ENCODE measurements at places on chromosomes 7 and 10.

- peak; percentile 24 for DNase-seq
These were observed 70.9 kb downstream of the WIPF3 start for GRCh38 chr7:29877196-29877595.

DNA sequence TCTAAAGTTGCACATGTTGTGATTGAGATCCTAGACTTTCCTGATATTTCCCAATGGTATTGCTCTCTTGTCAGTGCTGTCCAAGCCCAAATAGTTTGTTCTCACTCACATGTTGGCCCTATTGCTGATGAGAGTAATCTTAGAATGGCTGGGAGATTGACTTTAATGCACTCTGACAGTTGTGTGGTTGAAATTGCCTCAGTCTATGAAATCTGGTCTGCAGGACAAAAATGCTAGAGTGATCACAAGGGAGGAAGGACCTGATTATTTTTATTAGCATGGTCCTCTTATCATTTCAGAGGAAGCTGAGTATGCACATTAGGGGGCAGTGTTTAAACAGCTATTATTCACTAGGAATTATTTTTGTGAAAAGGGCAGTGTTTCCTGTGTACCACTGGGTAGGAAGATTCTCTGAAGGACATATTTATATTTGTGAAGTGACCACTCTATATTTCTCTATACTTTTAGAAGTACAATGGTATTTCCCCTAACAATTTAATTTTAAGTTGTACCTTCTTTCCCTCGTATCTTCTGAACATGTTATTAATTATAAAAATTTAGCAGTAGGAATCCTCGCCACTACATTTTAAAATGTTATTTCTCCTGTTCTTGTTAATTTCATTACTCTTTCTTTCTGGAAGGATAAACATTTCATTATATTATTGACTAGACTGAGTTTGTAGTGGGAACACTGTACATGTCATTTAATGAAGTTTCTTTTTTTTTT, 64.4 kb downstream of the SUGCT start:
- no peak for DNase-seq

- DNase-seq, result no peak
These were observed 37.6 kb downstream of the ENTPD1 start for GRCh38 chr10:95793401-95794045.

- no peak for DNase-seq
These were observed 32.5 kb downstream of the NUB1 start for GRCh38 chr7:151374139-151374538.

- DNase-seq, result no peak
These were observed 122.4 kb downstream of the MAPK8 start for GRCh38 chr10:48428896-48429295.

GRCh38 chr7:130966246-130967009, 232.4 kb upstream of the KLF14 start:
- no peak for DNase-seq

- peak; percentile 89 for DNase-seq
These were observed 36.1 kb downstream of the PPP1R3C start for GRCh38 chr10:91596825-91597196.

- DNase-seq, result no peak
These were observed 263.0 kb upstream of the LRRN3 start for GRCh38 chr7:110827936-110828335.

- DNase-seq, result peak; percentile 89
These were observed 40.6 kb upstream of the ADD3 start for GRCh38 chr10:109966961-109967738.

GRCh38 chr7:8278183-8278582, 16.2 kb upstream of the ICA1 start:
- DNase-seq, result no peak

DNA sequence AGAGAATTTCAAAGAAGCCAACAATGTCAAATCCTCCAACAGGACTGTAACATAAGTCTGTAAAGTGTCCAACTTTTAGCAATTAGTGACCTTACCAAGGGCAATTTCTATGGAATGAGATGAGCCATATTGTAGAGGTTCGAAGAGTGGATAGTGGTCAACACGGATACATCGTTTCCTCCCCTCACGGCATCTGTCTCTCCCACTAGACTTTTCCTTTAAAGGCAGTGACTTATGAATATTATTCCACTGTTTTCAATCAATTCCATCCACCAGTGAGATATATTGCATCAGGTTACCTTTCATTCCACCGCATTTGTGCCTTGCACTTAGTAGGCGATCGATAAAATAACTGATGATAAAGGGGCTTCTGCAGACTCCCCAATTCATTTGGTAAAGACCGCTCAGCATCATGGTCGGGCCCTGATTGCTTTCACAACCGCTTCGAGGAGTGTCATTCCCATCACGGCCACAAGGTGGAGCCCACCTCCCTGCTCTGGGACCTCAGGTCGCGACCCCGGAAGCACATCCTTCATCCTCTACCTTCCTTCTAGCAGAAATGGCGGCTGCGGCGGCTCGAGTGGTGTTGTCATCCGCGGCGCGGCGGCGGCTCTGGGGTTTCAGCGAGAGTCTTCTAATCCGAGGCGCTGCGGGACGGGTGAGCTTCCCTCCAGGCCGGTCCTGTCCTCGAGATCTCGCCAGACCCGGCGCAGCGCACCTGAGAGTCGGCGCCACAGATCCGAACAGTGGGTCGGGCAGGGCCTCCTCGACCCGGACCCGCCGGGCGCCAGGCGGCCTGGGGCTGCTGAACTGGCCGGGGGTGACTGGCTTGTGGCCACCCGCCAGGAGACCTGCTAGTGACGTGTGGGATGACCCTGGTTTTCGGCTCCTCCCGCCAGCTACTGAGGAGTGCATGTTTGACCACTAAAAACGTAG, at the start of gene PMPCB:
TSS of gene PMPCB (plus strand) at position 535 of the 936 bp plus-strand sequence. CDS start at position 560, 25 bp downstream.
- DNase-seq, result peak; percentile 74

DNA sequence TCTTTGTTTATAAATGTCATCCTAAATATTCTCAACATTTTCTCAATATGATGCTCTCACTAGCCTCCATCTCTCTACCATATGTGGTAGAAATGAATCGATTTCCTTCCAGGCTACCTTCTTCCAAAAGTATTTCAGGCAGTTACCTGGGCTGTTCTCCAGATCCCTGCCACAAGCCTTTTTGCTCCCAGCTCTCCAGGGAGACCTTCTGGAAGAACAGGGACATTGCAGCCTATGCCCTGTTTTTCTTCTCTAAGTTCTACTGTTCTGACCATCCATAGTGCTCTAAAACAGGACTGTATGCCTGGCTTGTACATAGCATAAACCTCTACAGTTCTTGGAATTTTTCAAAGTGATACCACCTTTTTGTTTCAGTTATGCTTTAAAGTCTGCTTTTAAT, 552.8 kb downstream of the ANKRD7 start:
- DNase-seq, result no peak

DNA sequence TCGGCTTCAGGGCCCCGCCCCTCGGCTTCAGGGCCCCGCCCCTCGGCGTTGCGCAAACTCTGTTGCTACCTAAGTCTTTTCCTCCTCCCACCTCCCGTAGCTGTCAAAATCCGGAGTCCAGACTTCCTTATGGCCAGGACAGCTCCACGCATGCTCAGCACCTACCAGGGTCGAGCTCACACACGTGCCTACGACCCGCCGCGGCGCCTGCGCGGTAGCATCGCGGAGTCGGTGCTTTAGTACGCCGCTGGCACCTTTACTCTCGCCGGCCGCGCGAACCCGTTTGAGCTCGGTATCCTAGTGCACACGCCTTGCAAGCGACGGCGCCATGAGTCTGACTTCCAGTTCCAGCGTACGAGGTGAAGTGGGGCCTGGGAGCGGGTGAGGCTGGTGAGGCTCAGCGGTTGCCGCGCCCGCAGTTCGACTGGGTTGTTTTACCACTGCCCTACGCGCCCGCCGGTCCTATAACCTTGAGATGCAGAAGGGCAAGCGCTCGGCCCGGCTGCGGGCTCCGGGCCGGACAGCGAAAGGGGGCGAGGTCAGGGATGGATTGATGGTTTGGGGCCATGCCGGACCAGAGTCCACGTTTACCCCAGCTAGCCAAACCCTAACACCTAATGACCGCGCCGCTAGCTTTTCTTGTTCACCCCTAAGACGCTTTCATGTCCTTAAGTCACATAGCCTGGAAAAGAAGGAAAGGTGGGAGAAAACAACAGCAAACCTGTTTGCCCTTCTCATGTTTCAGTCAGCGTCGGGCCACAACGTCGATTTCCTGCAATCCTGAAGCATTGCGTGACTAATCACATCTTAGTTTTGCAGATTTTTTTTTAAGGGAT, at the start of gene CISD1:
TSS of gene CISD1 (plus strand) at position 217 of the 836 bp plus-strand sequence. CDS start at position 329, 112 bp downstream.
- DNase-seq, result peak; percentile 100

DNA sequence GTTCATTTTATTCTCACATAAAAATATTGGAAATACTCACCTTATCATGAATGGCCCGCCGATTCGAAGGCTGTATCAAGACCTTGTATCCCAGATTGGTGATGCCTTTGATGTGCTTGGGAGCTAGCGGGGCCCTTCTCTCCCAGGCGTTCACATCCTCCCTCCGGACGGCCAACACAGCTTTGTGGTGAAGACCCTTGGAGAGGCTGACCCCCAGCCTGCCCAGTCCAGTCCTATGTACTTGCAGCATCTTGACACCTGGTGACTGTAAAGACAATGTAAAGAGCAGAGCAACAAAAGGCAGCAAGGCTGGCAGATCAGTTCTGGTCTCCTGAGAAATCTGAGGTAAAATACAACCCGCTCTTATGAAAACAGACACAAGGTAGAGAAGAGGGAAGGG, 10.6 kb downstream of the AASS start:
- no peak for DNase-seq

GRCh38 chr10:21171936-21172541, 274.9 kb upstream of the NEBL start:
- DNase-seq, result no peak

- no peak for DNase-seq
These were observed 14.1 kb downstream of the LARP4B start for GRCh38 chr10:917416-917720.

DNA sequence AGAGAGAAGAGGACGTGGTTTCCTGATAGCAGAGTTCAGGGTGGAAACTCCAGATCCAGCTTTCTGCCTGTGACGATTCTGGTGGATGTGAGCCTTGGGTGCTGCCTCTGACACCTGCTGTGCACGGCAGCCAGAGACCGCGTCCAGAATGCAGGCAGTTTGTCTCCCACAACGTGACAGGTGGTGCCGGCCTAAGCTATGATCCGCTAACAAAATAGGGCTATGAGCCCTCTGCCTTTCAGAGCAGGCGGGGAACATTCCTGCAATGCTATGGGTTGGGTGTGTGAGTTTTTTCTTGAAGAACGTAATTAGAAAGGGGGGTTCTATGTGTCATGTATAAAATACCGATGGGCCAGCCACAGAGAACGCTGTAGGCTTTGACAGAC, 297.3 kb upstream of the PRKCQ start:
- DNase-seq, result no peak

DNA sequence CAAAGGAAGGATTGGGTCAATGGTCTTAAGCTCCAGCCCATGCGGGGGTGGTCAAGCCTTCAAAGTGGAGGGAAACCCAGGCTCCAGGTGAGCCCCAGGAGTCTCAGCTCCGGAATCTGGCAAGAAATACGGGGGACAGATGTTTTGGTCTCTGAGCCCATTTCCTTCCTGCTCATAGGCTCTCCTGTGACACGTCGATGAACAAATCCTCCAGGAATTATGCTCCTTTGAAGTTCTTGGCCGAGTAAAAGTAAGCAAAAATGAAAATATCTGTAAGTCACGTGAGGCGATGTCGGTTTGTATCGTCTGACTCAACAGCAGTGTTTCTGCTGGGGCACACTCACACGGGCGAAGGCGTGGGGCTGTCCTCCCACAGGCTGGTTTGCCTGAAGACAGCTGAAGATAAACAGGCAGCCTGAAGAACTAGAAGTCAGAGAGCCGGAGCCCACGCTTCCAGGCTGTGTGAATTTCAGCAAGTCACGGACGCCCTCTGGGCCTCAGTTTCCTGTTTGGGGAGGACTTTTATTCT, 52.6 kb upstream of the SMNDC1 start:
- no peak for DNase-seq

DNA sequence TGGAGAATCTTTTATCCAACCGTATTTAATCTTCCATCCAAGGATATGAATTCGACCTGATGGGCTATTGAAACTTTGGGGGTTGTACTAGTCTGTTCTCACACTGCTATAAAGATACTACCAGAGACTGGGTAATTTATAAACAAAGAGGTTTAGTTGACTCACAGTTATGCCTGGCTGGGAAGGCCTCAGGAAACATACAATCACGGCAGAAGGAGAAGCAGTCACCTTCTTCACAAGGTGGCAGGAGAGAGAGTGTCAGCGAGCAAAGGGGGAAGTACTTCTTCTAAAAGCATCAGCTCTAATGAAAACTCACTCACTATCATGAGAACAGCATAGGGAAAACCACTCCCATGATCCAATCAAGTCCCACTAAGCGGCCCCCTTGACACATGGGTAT, 43.8 kb downstream of the EPDR1 start:
- no peak for DNase-seq

- no peak for DNase-seq
These were observed 293.0 kb upstream of the AKR1E2 start for GRCh38 chr10:4532976-4533375.

DNA sequence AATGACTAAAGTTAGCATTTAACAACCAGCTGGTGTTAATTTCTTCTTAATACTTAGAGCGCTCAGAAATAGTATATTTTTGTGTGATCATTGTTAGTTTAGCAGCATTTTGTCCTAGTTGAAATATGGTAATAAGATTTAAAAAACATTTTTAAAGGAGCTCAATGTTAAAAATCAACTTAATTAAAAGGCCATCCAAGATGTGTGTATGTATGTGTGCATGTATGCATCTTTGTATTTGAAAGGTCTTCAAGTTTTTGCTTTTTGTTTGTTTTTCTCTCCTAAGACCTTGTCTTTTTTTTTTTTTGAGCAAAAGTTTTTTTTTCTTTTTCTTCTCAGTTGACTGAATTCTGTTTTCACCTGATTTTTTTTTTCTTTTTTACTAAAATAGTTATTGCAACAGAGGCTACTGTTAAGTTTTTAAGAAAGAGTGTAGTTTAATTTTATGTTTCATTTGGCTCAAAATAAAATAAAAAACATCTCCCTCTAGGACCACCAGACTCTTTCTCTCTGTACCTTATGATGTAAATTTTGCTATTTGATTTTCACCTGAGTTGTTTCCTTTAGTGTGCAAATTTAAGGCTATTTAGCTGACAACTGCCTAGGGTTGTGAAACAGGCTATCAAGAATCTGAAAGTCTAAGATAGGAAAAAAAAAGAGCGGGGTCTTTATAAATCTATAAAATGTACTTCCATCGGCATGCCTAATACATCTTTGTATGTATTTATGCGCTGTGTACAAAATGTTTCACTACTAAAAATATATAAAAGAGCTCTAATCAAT, 76.4 kb upstream of the C1GALT1 start:
- DNase-seq, result no peak

GRCh38 chr10:126551202-126551601, 119.3 kb downstream of the C10orf90 start:
- no peak for DNase-seq

Data from dermis microvascular lymphatic vessel endothelial cell (primary cell).